ENCODE measurements at places on chromosomes 6 and 20.

- no peak for DNase-seq
Measured at GRCh38 chr6:16258709-16259075, 20.3 kb downstream of the GMPR start.

- no peak for DNase-seq
Measured at GRCh38 chr6:7471171-7471570, 70.3 kb upstream of the DSP start.

DNA sequence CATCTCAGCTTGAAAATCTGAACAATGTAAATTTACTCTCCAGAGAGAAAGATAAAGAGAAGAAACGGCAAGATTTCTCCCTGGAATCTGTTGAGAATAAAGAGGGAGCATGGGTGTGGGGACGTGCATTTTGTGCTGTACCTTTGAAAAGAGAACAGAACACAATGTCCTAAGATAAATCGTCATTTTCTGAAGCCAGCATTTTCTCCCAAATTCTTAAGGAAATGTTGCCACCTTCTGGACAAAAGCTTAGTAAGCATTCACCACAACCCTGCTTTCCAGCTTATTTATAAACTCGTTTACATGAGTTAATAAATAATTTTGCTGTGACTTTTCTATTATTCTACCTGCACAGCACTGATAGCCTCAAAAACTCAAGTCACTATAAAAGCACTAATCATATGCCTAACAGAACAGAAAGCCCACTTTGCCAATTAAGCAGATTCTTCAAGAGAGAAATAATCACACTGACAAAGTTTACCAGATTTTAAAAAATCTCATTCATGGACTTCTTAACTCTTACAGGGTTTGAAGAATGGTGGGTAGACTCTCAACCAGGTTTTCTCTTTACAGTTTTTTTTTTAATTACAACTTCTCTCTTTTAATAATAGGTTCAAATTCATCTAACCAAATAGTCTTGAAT, 155.8 kb downstream of the MBOAT1 start:
- no peak for DNase-seq

DNA sequence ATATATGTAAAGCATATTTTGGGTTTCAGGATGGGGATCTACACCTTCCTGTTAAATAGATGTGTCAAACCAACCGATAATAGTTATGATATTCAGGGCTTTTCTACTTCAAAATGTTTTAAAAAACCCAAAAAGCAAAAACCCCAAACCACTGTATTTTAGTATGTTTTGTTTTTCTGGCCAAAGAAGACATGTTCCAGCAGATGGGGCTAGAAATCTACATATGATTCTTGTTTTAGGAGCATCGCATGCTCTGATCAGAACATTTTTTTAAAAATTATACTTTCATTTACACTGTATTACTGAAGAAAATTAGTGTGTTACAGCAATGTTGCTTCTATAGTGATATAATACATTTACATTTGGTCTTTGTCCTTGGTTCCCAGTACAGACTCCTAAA, 11.0 kb downstream of the RMND1 start:
- no peak for DNase-seq

DNA sequence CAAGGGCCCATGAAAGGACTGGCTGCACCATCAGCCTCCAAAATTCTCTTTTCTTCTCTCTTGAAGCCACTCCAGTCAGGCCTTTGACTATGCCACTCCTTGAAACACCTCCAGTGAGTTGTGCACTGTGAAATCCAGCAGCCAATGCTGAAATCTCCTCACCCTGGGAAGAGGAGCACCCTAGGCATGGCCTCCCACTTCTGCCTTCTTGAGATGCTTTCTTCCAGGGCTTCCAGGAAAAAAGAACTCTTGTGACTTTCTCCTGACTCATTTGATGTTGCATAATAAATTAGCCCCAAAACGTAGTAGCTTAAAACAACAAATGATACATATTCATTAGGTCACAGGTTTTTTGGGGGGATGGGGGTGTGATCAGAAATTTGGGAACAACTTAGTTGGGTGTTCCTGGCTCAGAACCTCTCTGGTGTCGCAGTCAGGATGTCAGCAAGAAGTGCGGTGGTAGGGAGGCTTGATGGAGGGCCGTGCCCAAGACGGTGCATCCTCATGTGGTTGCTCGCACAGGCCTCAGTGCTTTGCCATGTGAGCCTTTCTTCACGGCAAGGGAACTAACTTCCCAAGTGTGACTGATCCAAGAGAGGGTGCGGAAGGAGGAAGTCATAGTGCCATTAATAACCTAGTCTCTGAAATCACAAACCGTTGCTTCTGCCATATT, 12.1 kb downstream of the NCR2 start:
- DNase-seq: no peak

GRCh38 chr6:168884050-168884645, 369.5 kb downstream of the THBS2 start:
- no peak for DNase-seq

DNA sequence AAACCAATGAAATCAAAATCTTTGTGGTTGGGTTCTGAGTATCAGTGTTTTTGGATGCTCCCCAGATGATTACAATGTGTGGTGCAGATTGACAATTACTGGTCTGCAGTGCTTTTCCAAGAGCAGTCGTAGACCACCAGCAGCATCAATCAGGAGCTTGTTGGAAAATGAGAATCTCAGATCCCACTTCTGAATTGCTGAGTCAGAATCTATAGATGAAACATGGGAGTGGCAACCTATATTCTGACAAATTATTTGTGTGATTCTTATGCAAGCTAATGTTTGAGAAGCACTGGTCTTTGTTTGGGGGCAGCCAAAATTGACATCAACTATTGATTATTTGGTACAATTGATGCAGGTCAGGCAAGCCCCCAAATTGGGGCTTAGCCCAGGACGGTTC, 539.9 kb upstream of the BTBD3 start:
- no peak for DNase-seq

GRCh38 chr6:73560182-73560732, 39.4 kb upstream of the EEF1A1 start:
- no peak for DNase-seq

GRCh38 chr6:159615918-159616317, 77.1 kb downstream of the SOD2 start:
- no peak for DNase-seq
